AG09319 (cell line): ENCODE measurements at places on chromosomes 1 and 21.

GRCh38 chr1:217088521-217089284 is 365.5 kb upstream of the ESRRG start:
- DNase-seq = peak; percentile 5

GRCh38 chr1:35958558-35958957 is 27.7 kb downstream of the AGO3 start:
- no peak for DNase-seq

DNA sequence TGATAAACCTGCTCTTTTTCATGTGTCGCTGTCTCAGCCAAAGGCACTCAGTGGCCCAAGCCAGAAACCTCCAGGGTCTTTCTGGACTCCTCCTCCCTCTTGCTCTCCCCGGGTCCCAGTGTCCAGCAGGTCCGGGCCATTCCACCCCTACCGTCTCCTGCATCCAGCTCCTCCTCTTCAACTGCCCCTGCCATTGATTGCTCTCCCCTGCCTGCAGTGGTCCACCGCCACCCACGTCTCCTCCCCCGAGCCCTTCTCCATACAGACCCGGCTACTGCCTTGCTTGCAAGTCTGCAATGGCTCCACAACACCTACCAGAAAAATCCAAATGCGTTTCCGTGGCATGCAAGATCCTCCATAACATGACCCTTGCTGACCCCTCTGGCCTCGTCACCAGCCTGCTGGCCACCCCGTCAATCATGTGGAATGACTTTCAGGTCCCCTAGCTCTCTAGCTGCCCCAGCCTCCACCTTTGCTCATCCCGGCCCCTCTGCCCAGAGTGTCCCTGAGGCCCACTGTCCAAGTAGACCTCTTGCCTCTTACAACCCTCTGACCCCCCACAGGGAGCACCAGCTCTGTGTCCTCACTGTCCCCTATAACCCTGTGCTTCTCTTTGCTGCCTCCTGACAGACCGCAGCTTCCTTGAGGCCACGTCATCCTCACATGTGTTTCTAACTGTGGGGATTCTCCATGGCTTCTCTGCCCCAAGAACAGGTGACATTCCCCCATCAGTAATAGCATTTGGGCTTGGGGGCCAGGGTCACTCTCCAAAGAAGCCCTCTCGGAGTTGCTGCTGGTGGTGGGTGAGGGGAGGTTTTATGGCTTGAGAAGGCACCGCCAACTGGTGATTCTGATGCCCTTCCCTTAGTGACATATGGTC is 15.0 kb downstream of the CACNA1S start:
- no peak for DNase-seq

- peak; percentile 10 for DNase-seq
Observed at GRCh38 chr1:177256153-177257075, 85.7 kb downstream of the BRINP2 start.
